Vagina (tissue), 2 donors: ENCODE measurements at places on chromosomes 3 and 15. TPM values are rescaled to one million over a fixed set of nuclear protein-coding genes. Genes with fewer than 3 reads are reported as not detected.

DNA sequence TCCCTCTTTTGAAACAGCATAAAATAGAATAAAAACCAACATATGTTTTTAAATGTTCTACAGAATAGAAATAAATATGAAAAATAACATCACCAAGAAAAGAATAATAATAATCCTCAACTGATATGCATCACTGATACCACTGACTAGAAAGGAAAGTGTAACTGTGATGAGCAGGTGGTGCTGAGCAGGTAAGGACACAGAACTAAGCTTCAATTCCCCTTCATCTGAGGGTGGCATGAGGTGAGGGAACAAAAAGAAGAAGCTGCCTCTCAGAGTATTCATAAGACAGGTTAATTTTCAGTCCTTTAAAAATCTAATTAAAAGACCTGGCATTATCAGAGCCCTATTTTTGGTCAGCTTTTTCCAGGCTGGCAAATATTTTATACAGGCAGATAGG lies 216.3 kb downstream of the PLCH1 start:
- no peak for DNase-seq

GRCh38 chr15:48596415-48596814 lies 49.1 kb downstream of the FBN1 start:
- no peak for DNase-seq

DNA sequence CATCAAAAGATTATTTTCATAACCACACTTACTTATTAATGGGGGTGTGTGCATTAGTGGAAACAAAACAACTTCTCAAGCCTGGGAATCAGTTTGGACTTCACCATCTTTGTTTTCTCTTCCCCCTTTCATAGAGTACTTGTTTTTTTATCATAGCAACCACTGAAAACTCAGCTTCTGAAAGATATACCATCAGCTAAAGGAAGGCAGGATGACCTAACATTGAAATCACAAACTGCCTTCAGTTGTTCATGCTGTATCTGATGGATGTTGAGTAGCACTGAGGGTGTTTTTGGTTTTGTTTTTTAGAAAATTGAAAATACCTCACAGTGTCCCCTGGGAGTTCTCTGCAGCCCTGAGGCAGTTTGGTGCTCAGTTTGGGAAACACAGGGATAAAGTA lies 46.5 kb downstream of the NEK10 start:
- DNase-seq = no peak

DNA sequence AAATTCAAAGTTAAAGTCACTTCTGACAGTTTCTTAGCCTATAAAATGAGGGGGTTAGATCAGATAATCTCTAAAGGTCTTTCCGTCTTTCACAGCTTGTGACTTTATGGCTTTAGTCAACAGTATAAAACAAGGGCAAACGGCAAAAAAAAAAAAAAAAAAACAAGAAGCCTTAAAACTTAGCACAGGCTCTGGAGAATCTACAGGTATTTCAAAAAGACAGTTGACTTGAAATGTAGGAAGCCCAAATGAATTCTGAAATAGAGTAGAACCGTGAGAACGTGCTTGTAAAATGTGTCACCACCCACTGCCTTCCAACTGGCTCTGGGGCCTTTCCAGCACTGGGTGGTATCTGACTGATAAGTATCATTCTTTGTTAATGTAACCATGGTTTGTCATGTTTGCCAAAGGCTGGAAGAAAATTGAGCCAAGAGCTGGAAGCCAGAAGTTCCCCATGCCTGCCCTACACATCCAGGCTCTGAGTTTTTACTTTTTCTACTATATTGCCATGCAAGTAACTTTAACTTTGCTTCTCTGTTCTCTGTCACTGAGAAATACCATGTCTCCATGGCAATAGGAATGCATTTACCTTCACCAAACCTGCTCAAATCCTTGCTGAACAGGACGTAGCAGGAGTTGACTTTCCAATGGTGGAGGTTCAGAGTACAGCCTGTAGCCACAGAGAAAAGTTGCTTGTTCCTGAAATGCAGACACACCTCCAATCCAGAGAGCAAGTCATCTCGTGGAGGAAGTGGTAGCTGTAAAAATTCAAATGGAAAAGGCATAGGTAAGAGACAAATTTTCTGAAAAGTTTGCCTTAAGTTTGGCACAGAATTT lies 35.8 kb upstream of the THSD4 start:
- DNase-seq = no peak

DNA sequence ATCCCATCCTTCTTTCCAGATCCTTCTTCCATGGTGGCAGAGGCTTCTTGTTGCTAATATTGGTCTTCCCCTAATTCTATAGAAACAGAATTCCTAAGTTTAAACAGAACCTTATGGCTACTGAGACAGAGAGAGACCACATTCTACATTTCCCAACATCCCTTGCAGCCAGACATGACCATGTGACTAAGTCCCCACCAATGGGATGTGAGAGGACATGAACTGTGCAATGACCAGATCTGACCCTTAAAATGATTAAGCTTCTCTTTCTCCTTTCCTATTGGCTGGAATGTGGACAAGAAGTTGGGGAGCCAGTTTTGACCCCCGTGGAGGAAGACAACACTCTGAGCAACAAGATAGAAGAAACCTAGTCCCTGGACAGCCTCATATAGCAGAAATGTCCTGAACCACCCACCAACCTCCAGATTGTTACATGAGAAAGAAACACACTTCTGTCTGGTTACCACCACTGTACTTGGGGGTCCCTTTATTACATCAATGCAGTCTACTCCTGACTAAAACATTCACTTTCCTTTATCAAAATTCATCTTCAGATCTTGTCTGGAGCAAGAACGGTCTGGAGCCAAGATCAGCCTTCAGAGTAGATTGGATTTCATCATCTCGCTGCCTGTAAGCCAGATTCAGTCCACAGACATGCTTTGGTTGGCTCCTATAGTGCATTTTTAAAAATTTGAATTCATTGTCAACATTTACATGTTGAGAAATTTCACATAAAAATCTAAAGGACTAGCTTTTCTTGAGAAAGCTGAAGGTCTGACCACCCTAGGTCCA lies 183.9 kb downstream of the SHQ1 start:
- DNase-seq = no peak

GRCh38 chr3:195558602-195559001 lies 15.5 kb upstream of the PPP1R2 start:
- DNase-seq = no peak

DNA sequence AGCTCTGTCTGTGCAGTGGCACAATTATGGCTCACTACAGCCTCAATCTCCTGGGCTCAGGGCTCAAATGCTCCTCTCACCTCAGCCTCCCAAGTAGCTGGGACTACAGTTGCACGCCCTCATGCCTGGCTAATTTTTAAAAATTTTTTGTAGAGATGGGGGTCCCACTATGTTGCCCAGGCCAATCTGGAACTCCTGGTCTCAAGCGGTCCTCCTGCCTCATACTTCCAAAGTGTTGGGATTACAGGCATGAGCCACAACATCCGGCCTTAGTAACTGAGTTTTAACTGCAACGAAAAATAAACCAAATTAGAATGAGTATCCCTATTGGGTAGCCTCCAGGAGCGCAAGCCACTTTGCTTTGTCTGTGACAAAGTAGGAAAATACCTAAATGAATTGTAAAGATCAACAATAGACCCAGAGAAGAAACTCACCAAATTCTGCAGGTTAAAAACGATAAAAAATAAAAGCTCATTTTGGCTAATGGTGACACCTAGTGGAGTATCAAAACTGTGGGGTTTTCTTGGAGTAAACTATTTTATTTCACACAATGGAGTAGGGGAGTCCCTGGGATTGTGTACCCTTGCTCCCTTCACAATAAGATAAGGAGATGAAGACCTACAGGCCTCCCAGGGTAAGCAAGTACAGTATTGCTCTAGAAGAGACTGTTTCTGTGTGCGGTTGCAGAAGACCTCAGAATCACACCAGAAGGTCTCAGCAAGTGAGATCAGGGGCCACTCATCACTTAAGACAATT lies 21.0 kb upstream of the CA12 start:
- DNase-seq = no peak

DNA sequence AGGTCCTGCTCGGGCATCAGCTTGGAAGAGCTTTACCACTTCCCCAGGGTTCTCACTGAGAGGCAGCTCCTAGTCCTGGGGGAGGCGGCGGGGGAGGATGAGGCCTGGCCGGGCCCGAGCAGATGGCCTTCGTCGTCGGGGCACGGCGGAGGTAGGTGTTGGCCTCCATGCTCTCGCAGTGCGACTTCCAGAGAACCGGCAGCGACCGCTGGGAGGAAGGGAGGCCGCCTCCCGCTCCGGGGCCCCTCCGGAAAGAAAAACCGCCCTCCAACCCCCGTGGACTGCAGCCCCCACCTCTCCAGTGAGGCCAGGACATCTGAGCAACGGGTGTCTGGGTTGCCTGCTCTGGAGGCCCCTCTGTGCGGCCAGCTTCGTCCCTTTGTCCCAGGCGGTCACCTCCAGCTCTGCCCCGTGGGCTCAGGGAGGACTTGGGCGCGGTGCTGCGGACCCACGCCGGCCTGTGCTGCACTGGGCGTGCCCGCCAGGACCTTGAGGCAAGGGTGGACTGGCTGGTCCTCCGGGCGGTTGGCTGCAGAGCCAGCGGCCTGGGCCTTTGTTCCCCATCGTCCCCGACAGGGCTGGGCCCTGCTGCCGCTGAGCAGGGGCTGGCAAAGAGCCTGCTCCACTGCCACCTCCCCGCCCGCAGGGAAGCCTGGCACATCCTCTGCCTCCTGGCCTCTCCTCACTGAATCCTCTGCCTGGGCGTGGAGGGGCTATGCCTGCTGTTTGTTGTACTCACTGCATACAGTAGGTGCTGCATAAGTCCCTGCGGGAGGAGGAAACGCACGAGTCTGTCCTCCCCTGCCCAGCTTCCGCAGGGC lies 13.6 kb upstream of the GP9 start:
- DNase-seq = no peak

- DNase-seq = no peak
These were observed 63.0 kb downstream of the TMEM44 start for GRCh38 chr3:194570235-194570634.

DNA sequence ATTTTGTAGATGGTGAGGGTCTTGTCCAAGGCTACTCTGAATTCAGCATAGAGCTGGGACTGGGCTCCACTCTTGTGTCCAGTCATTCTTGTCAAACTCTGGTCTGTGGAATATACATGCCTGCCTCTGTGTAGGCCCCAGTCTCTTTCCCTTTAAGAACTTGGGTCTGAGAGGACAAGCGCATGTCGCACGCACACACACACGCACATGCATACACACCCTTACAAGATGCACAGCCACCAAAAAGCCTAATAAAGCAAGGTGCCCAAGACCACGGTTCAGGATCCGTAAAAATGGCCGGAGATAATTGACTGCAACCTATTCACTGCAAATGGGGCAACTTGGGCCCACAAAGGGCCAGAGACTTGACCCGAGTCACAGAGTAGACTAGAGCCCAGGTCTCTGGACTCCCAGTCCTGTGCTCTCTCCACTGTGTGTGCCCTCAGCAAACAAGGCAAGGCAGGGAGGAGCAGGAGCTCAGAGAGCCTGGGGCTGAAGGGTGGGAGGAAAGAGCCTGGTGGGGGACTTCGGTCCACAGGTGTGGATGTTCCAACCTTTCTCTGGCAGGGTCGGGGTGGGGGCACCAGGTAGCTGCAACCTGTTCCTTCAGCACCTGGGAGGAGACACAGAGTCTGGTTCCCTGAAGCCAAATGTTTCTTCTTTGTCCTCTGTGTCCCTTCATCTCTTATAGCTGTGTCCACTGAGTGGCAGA lies 914 bp upstream of the PAQR5 start:
- DNase-seq = no peak

- no peak for DNase-seq
These were observed 44.8 kb downstream of the CCDC12 start for GRCh38 chr3:46931631-46932331.

DNA sequence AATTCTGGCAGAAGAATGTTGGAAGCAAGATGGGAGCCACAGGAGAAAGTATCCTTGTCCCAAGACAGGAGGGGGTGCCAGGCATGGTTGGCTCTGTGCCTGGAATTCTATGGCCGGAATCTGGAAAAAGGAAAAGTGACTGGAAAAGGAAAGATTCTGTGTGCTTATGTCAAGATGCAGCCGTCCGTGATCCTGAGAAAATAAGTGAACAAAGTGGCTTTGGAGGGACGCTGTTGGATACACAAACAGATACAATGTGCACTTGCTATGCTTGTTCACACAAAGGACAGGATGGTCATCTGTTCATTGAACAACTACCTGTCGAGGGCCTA lies 28.5 kb upstream of the MUC20 start:
- peak; percentile 85 for DNase-seq

DNA sequence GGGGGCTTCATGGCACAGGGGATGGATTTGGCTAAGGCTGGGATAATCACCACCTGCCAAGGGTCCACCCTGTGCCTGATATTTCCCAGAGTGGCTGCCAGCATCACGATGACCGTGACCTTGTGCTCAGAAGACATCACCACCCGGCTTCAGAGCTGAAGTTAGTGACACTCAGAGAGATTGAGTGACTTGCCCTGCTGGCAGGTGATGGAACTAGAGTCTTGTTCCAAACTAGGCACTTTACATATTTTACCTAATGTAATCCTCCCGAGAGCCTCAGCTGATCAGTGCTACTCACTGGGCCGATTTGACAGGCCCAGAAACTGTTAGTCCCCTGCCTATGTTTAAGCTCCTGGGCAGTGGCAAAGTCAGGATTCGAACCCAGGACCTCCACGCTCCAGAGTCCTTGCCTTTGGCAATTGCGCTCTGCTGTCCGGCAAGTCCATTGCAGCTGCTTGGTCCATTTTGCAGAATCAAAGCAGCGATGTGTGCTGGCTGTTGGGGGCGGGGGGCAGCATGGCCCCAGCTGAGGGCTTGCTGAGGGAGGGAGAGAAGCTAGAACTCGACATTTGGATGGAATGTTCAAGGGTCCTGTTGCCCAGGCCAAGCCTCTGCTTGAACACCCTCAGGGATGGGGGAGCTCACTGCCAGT lies 74.8 kb upstream of the GATA2 start:
- no peak for DNase-seq

RTP4 gene
- 0.98 TPM for total RNA-seq

SNRK gene
- 97.0 TPM for total RNA-seq

GOLGA8Q gene
- 2.7 TPM for total RNA-seq

LRRC34 gene
- total RNA-seq = 0.49 TPM

PGBD4 gene
- 1.5 TPM for total RNA-seq
